ENCODE measurements at places on chromosomes 16 and 17.

DNA sequence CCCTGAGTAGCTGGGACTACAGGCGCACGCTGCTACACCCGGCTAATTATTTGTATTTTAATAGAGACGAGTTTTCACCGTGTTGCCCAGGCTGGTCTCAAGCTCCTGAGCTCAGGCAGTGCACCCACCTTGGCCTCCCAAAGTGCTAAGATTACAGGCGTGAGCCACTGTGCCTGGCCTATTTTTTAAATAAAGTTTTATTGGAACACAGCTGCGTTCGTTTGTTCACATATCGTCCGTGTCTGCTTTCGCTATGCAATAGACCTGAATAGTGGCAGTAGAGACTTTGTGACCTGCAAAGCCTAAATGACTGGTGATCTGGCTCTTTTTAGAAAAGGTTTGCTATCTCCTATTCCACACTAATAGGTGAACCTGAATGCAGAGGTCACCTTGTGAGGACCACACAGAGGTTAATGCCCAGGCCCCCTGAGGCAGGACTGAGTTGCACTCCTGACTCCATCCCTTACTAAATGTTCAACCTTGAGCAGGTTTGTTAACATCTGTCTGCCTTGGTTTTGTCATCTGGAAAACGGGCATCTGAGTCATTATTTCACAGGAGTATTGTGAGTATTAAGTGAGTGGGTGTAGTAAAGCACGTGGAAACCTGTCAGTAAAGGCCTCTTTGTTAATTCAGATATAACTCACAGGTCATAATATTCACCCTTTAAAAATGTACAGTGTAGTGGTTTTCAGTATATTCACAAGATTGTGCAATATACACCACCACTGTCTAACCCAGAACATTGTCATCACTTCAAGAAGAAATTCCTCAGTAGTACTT is 157.5 kb upstream of the CACNG5 start:
- peak; percentile 71 for DNase-seq

GRCh38 chr17:5585836-5586521 is 1.7 kb upstream of the NLRP1 start:
- no peak for DNase-seq

DNA sequence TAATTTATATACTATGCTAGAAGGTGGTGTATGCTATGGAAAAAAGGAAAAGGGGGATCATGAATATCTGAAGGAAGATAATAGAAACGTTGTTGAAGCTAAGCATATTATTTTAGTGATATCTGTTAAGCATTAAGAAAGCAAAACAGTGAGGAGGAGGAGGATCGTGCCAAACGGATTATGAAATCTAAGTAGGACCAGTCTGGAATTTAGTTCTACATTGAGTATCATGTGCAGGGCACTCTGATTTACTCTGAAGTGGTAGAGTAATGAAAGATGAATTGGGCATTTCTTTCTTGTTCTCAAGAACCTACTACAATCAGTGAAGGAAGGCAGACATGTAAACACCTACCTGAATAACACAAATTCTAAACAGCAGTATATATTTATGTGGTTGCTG is 195.3 kb downstream of the CYB561 start:
- no peak for DNase-seq

- no peak for DNase-seq
Observed at GRCh38 chr17:60804831-60805230, 127.2 kb downstream of the BCAS3 start.

DNA sequence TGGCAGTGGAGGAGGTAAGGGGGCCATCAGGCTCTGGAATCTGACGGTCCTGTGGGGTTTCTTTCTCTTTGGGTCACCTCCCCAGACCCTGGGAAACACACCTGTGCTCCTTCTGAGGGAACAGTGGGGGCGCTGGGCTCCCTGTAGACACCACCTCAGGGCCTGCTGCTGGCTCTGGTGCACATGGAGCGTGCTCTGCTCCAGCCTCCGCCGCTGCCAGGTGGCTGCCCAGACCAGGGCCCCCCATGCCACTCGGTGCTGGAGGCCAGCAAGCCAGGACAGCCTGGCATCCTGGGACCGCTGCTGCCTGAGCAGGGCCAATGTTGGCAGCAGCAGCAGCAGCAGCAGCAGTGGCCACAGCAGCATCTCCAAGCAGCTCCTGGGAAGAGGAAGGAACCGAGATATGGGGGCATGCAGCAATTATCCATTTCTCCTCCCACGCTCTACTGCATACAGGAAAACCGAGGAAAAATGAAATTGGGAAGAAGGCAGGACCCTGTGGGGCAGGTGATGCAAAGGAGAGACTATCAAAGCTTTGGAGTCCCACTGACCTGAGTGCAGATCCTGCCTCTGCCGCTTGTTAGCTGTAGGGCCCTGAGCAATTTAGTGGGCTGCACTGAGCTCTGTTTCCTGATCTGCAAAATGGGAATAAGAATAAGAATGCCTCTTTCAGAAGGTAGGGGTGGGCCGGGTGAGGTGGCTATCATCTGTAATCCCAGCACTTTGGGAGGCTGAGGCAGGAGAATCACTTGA is 902 bp downstream of the GHDC start:
- DNase-seq, result no peak

Measured in AG09309 (cell line).